ENCODE measurements at places on chromosomes 6 and 20.

- peak; percentile 35 for DNase-seq
These were observed 915 bp downstream of the TMEM63B start for GRCh38 chr6:44128020-44128917.

GRCh38 chr6:19524366-19525186 lies 312.6 kb upstream of the ID4 start:
- DNase-seq, result no peak

DNA sequence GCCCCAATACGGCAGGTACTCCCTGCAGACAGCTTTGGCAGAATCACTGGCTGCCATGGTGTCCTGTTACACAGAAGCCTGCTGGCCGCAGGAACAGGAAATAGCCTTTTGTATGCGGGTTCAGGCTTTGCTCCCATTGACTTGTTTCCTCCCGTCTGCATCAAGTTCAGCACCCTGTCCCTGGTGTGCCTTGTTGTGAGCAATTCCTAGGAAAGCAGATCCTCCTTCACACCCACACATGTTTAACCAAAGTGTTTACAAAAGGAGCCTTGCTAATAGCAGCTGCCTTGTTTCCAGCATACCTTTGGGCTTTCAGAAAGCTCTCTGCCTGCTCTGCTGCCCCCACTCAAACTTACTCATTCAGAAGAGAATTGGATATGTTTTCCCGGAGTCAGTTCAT lies 127.2 kb upstream of the SUPT3H start:
- peak; percentile 53 for DNase-seq

GRCh38 chr6:168331058-168331457 lies 11.5 kb upstream of the DACT2 start:
- DNase-seq, result no peak

GRCh38 chr20:37955511-37955910 lies 52.6 kb downstream of the VSTM2L start:
- no peak for DNase-seq

DNA sequence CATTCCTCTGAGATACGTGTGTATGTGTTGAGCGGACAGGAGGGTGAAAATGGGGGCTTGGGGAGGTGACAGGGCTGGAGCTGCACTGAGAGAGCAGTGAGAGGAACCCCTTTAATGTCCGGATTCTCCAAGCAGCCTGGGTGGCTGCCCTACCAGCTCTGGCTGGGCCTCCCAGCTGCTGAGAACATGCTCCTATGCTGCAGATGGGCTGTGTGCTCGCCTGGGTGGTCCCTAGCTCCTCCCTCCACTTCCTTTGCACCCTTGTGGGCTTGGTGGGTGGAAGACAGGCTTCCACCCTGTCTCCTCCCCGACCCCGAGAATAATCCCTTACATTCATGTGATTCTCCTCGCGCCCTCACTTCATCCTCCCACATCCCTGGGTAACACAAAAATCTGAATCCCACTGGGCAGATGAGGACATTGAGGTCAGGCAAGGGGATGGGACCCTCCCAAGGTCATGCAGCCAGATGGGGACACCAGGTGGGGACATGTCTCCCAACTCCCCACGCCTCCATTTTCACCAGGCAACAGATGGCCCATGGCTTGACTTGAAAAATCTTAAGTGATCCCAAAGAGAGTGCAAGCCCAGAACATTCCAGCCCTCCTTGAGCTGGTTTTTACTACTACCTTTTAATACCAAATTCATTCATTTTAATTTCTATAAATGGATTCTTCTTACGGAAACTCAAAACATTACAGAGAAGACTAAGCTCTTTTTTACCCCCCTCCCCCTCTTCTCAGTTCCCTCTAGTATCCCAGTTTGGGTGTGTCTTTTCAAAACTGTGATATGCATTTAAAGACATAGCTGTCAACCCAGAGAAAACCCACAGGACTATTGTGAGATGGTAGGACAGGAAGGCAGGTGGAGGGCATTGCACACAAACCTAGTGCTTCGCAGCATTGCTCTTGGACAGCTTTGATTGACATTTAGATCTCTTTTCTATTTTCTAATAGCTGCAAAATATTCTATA lies 5.0 kb upstream of the PDRG1 start:
- no peak for DNase-seq

DNA sequence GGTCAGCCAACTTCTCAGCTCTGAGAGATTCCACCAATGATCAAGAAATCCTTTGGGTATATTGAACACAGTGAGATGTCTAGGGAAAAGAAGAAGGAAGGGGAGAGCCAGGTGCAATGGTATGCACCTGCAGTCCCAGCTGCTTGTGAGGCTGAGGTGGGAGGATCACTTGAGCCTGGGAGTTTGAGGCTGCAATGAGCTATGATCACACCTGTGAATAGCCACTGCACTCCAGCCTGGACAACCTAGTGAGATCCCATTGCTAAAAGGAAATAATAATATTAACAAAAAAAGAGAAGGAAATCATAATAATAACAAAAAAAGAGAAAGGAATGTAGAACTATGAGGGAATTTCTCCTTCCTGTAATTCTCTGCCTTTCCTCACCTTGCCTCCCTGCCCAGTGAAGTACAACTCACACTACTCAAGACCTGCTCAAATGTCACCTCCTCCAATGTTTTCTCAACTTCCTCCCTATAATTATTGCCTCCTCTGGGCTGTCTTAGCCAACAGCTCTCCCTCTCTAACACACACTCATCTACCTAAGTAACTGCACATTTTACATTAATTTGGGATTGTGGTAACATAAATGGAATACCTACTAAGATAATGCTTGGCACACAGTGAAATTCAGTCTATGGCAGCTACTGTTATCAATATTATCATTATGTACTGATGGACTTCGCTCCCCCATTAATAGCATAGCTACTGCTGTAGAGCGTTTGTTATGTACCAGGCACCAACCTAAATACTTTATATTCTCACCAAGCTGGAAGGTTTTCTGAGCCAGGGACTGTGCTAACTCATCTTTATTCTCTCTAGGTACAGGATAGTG lies 103.6 kb downstream of the KIF13A start:
- no peak for DNase-seq

GRCh38 chr6:25889877-25890853 lies 16.1 kb upstream of the SLC17A3 start:
- DNase-seq, result peak; percentile 55

- DNase-seq, result no peak
These were observed 11.7 kb upstream of the ID1 start for GRCh38 chr20:31593221-31594001.

DNA sequence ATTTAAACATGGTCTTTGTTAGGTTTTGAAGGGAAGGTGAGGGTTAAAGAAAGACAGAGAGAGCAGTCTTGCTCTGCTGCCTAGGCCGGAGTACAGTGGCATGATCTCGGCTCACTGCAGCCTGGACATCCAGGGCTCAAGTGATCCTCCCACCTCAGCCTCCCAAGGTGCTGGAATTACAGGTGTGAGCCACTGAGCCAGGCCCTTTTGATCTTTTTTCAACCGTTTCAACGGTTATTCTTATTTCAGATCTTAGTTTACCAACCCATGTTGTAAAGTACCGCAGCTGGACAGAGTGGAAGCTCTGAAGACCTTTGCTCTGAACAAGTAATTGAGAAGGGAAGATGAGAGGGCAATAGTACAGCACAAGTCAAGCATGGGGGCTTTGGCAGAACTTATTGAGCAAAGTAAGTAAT lies 1.2 kb upstream of the SRPK1 start:
- DNase-seq, result no peak

DNA sequence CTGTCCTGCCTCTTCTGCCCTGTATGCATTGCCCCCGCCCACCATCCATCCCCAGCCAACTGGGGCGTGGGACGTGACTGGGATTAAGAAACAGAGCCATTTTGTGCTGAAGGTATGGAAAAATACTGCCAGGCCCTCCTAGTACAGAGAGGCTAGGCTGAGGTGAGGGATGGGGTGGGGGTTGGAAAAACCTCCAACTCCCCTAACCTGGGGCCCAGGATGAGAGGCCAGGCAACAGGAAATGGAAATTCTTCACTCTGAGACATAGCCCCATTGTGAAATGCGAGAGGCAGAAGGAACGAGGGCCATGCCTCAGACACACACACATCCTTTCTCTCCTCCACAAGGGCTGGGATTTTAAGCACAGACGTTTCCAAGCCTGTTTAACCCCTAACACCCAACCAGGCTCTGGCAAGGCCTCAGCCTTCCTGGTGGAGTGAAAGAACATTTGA lies 19.9 kb downstream of the KCNK5 start:
- peak; percentile 92 for DNase-seq

- DNase-seq, result no peak
These were observed 133.9 kb downstream of the KIF13A start for GRCh38 chr6:17853533-17853932.

DNA sequence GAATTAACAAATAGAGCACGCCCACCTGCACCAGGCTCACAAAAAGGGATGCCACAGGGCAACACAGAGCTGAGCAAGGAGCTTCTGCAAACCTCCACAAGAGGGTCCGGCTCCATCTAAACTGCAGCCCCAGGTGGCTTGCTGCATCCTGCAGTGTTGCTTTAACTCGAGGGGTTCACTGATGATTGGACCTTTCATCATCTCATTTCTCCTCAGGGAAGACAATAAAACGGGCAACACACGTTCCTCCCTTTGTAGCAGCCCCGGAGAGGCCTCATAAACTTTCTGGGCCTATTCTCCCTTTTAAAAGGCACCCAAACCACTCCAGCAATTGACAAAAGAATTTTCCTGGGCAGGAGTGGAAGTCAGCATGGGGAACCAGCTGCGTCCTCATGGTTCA lies 161.5 kb upstream of the CDH4 start:
- no peak for DNase-seq

DNA sequence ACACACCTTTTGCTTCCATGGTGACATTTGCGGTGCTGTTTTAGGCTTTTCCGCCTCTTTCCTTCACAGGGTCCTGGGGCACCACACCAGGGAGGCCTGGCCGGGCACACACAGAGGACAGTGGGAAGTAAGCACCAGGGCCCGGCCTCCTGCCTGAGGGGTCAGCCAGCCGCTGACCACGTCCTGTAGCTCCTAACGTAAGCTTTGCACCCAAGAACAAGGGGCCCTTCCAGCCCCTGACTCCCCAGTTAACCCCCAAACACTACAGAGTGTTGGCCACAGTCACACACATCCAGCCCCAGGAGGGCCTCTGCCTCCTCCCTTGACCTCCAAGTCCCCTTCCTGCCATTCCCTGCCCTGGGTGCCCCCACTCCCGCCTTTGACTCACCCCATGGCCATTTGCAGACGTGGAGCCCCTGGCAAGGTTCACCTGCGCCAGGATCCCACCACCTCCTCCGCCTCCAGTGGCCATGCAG lies 54.7 kb downstream of the YTHDF1 start:
- no peak for DNase-seq

GRCh38 chr6:149323925-149324324 lies 6.4 kb downstream of the TAB2 start:
- no peak for DNase-seq

GRCh38 chr6:18240230-18240629 lies 24.1 kb downstream of the DEK start:
- DNase-seq, result no peak

DNA sequence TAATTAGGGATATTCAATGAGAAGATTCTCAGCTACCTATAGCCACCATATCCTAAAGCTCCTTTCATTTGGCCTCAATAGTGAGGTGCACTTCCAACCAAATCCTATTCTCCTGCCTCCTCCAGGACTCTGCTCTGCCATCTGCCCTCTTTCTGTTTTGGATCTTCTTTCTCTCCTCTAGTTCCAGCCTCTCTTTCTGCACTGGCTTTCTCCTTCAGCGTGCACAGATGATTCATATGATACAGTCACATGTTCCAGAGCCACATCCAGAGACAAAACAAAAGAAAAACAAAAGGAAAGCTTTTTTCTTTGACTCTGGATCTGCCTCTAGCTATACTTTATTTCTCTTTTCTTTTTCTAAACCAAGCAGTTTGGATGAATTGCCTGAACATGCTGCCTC lies 531.9 kb upstream of the MAN1A1 start:
- no peak for DNase-seq

DNA sequence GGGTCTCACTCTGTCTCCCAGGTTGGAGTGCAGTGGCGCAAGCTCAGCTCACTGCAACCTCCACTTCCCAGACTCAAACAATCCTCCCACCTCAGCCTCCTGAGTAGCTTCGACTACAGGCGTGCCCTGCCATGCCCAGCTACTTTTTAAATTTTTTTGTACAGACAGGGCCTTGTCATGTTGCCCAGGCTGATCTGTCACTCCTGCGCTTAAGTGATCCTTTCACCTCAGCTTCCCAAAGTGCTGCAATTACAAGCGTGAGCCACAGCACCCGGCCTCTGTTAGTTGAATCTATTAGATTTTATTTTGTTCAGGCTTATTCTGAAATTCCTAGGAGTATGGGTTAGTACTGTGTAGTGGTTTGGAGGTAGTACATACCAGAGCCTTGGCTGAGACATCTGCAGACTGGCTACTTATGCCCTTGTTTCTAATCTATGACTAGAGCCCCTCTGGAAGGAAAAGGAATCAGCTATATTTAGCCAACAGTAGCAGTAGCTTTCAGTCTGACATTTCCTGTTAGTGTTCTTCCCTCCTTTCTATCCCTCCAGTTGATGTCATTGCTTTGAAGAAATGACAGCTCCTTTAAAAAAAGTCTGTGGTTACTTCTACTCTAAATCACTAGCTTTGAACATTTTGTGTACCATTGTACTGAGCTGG lies 74.4 kb downstream of the ITCH start:
- DNase-seq, result peak; percentile 53

GRCh38 chr6:139064981-139065665 lies 36.6 kb downstream of the ABRACL start:
- DNase-seq, result no peak

- no peak for DNase-seq
These were observed 47.0 kb upstream of the DST start for GRCh38 chr6:56689663-56690062.

GRCh38 chr6:137112067-137112355 lies 61.4 kb downstream of the IL22RA2 start:
- no peak for DNase-seq

- DNase-seq, result no peak
These were observed 121.4 kb downstream of the TPBG start for GRCh38 chr6:82484737-82485626.

DNA sequence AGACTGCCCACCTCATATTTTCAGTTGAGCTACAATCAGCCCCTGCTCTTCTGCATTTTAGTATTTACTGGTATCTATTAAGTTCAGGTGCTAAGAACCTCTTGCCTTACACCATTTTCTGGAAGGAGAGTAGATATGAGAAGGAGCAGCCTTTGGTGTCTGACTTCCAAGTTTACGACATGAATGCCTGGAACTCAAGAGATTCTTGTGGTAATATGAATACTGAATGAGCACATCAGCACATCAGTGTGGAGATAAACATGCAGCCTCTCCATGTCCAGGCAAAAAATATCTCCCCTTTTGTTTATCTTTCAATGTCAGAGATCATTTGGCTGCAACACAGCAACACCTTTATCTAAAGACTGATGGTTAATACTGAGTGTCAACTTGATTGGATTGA lies 65.8 kb upstream of the THEMIS start:
- no peak for DNase-seq

GRCh38 chr6:19107468-19107867 lies 720.3 kb downstream of the RNF144B start:
- DNase-seq, result no peak

- DNase-seq, result peak; percentile 67
These were observed 39.6 kb upstream of the PRELID3B start for GRCh38 chr20:59082077-59082740.

- DNase-seq, result no peak
These were observed 183.3 kb upstream of the PDE10A start for GRCh38 chr6:165846123-165846966.

GRCh38 chr20:46010491-46011391 lies 2.0 kb downstream of the MMP9 start:
- no peak for DNase-seq

GRCh38 chr6:130946076-130946475 lies 117.0 kb downstream of the EPB41L2 start:
- no peak for DNase-seq

- peak; percentile 12 for DNase-seq
These were observed 28.0 kb upstream of the PTGIS start for GRCh38 chr20:49595811-49596561.
